CD4-positive, alpha-beta memory T cell (primary cell): ENCODE measurements at places on chromosomes 1 and 21.

DNA sequence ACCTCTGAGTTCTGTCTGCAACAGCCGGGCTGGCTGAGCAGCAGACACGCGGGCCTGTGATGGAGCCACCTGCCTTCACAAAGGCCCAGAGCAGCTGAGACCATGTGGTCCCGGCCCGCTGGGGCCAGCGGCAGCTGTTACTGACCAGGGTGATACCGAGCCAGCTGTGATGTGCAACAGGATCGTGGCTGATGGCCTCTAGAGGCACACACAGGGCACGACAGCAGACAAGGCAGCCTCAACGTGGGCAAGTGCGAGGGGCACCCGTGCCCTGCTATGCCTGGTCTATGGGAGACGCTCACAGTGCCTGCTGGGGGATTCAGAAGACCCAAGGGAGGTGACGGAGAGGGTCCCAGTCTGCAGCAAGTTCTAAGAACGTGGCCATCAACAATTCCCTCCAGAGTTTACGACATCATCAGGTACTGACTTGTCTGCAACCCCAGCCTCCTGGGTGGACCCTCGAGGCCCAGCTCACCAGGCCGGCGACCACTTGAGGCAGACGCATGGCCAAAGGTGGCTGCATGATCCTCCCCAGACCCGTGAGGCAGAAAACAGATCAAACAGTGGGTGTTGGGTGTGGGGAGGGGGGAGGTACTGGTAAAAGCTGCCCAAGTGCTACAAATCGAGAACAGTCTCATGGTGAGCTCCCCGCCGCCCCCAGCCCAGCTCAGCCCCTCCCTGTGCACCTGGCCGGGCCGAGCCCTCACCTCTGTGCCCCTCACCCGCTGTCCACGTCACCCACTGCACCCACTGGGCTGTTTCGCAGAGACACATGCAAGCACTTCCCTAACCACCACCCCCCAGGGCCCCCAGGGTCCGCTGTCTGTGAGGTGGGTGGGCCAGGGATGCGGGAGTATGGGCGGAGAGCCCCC is 6.0 kb downstream of the POFUT2 start:
- no peak for DNase-seq

DNA sequence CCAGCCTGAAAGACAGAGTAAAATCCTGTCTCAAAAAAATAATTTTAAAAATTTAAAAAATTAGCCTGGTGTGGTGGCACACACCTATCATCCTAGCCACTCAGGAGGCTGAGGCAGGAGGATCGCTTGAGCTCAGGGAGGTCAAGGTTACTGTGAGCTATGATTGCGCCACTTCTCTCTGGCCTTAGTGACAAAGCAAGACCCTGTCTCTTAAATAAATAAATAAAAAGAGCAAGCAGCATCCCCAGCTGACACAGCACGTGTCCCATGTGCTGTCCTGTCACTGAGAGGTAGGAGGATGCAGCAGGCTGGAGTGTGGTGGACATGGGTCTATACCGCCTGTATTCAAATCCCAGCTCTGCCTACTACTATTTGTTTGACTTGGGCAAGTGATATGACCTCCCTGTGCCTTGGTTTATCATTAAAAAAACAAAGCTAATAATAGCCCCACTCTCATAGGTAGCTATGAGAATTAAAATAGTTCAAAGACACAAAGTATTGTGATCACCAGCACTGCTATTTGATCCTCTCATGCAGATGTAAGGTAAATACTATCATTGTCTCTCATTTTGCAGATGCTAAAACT is 22.2 kb upstream of the ECE1 start:
- DNase-seq, result no peak

DNA sequence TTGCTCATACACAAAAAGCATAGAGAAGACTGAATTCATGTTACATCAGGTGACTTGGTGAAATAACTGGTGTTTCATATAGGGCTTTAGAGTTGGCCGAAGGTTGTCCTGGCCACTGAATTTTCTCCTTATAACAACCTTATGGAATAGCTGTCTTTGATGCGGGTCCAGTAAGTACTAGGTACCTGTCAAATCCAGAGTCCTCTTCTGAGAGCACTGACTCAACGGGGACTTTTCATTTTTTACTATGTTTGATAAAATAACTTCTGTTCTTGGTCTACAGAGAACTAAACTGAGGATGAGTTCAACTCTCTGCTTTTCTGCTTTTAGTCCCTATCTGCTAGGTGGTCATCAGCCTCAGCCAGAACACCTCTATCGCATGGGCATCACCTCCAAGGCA is 76.1 kb upstream of the JAK1 start:
- DNase-seq, result no peak

- no peak for DNase-seq
Measured at GRCh38 chr1:43821471-43821870, 112.1 kb upstream of the ARTN start.

GRCh38 chr1:7454895-7455784 is 316.0 kb upstream of the VAMP3 start:
- DNase-seq, result no peak

DNA sequence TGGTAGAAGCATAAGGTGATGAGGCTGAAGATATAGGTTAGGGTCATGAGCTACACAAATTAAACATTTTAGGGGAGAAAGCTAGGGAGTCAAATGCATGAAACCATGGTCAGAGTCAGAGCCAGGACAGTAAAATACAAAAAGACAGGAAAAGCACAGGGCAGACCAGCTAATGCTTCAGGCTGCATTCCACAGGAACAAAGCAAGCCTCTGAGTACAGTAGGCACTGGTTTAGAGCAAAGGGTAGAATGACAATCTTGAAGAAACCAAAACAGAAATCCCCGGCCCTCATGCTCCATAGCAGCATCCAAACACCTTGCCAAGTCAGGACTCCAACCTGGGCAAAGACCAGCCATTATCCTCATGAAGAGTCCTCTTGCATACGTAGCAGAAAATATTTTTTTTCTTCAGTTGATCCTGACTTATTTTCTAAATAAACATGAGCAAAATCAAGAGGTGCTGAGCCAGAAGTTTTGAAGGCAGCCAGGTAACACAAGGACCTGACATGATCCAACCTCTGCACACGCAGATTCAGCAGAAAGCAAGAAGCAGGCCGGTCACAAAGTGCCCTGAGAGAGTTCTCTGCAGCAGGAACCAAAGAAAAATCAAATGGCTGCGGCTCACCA is 273.1 kb downstream of the TTLL7 start:
- no peak for DNase-seq

DNA sequence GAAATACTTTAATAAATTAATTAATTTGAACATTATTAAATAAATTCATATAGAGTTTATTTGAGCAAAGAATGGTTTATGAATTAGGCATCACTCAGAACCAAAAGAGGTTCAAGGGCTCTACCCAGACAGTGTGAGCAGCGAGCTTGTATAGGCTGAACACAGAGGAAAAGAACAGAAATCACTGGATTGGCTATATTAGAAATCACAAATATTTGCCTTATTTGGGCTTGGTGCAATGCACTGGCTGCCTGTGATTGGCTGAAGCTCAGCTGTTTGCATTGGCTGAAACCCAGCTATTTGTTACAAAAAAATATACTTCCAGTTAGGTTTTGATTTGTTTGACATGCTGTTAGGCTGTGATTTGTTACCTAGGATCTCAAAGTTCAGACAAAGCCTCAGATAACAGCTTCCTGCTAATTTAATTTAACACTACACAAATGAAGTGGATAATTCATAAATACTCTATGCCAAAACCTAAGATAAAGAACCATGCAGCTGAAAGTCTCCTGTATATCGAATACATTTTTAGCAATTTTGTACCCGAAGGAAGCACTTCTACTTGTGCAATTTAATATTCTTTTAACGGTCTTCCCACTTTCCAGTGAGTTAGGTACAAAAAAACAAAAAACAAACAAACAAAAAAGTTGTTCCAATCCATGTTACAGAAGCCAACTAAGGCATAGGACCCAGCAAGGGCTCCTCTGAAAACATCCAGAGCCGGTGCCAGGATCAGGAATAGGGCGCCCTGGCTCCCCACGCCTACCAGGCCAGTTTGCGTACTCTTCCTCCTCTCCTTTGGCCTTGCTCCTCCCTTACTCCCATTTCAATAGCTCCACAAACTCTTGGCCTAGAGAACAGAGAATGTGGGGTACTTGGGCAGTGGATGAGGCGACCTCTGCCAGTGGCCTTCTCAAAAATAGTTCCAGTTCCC is 179.1 kb downstream of the DUSP10 start:
- no peak for DNase-seq

- no peak for DNase-seq
Measured at GRCh38 chr1:16138772-16139221, 17.1 kb downstream of the EPHA2 start.
